ENCODE measurements at places on chromosomes 1 and 21. TPM values are rescaled to one million over a fixed set of nuclear protein-coding genes. Genes with fewer than 3 reads are reported as not detected.

The RAB3B gene
- total RNA-seq: 10.1 TPM

The IRF6 gene
- 0.11 TPM for total RNA-seq

The PCP4 gene
- not detected for total RNA-seq

The S100A1 gene
- 0.86 TPM for total RNA-seq

The TSHB gene
- not detected for total RNA-seq

The ST6GALNAC5 gene
- total RNA-seq: not detected

The TOMM40L gene
- total RNA-seq: 11.1 TPM

The MAPKAPK2 gene
- 65.7 TPM for total RNA-seq

The GSTM1 gene
- total RNA-seq: not detected

The SHISAL2A gene
- not detected for total RNA-seq

The RBM11 gene
- total RNA-seq: not detected

The TTC34 gene
- 0.03 TPM for total RNA-seq

The AXDND1 gene
- total RNA-seq: 0.54 TPM

The OR2T11 gene
- not detected for total RNA-seq

The MYOC gene
- not detected for total RNA-seq

The PTTG1IP gene
- 101 TPM for total RNA-seq

The CYP2J2 gene
- total RNA-seq: not detected

The FGGY gene
- 4.1 TPM for total RNA-seq

The LCE1B gene
- not detected for total RNA-seq

The FAM177B gene
- not detected for total RNA-seq

The XCL2 gene
- total RNA-seq: not detected

The CR1L gene
- not detected for total RNA-seq

The FHAD1 gene
- total RNA-seq: 0.46 TPM

The FLG2 gene
- total RNA-seq: not detected

The NEK2 gene
- 38.5 TPM for total RNA-seq

The DENND2C gene
- total RNA-seq: 0.47 TPM

The SPRR4 gene
- not detected for total RNA-seq

The TMEM125 gene
- total RNA-seq: not detected

The FAM3B gene
- not detected for total RNA-seq

The LIPI gene
- total RNA-seq: not detected

The KCND3 gene
- 0.04 TPM for total RNA-seq

The RXFP4 gene
- total RNA-seq: not detected

The RPTN gene
- total RNA-seq: not detected

The CD53 gene
- total RNA-seq: not detected

The LCE2A gene
- not detected for total RNA-seq

The CROCC gene
- total RNA-seq: 6.4 TPM

The ERG gene
- total RNA-seq: 0.03 TPM

The PRRX1 gene
- total RNA-seq: not detected

The CRP gene
- total RNA-seq: not detected

The LAPTM5 gene
- total RNA-seq: 0.18 TPM

The SLC6A9 gene
- 16.8 TPM for total RNA-seq

The OR2L8 gene
- total RNA-seq: not detected

The NGF gene
- 3.3 TPM for total RNA-seq

The LAX1 gene
- total RNA-seq: not detected

The SPRR1B gene
- not detected for total RNA-seq
